NCI-H1417 (cell line): ENCODE measurements at places on chromosomes 3 and 15.

GRCh38 chr3:67044955-67045354 is 46.8 kb downstream of the KBTBD8 start:
- DNase-seq, result no peak

DNA sequence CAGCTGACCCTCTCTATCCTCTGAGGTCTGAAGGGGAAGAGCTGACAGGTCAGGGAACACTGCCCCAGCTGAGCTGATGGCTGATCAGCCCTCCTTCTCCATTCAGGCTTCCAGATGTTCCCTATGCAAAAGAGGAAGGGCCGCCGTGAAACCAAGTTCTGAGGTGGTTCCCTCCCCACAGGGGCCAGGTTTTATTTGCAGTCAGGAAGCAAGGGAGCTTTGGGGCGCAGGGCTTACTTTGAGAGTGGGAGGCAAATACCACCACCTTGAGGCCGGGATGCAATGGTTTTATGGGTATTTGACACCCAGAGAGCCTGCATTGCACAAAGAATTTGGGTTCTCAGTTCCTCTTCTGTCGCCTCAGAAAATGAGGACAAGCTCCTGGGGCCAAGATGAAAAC is 186.9 kb downstream of the ARRDC4 start:
- DNase-seq, result no peak

DNA sequence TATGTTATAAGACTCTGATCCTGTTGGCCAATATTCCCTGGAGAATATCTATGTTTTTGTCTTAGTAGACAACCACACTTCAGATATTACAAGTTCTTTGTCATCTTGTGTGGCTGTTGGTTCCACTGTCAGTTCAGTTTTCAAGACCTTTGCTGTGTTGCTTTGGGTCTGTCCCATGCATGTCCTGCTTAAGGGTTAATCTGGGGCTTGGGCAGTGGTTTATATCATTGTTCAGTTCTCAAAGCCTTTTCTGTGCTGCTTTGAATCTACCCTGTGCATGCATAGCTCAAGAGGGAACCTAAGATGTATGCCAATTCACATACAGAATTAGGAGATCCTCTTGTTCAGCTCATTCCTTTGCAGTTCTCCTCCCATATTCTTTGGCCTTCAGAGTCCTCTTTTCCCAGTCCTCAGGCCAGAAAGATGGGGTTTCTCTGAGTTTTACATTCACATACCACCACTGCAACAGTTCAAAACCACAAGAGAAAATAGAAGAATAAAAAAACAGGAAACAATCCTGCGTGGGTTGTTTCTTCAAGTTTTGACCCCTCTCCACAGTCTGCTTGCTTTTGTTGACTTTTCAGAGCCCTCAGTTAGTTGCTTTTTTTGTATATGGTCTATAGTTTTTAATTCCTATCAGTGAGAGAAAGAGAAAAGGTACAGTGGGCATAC is 21.6 kb downstream of the BUB1B start:
- no peak for DNase-seq

DNA sequence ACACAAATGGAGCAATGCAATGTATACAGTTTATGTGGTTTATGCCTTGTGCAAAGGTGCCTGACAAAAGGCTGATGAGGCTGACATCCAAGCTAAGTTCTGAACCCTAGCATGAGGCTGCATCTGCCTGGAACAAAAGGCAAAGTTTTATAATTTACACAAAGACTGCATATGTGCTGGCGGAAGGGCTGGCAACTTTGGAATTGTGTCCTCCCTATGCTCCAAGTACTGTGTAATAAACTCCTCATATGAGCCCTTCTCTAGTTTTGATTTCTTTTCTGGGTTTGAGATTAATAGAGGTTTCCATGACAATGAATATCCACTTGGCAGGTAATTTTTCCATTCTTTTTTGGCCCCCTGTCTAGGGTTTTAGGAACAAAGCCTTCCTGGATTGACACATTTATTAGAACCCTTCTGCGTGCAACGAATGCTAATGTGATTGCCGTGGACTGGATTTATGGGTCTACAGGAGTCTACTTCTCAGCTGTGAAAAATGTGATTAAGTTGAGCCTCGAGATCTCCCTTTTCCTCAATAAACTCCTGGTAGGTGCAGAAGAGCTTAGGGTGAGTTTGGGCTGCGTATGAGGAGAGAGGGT is 10.8 kb downstream of the PLA1A start:
- DNase-seq, result no peak

DNA sequence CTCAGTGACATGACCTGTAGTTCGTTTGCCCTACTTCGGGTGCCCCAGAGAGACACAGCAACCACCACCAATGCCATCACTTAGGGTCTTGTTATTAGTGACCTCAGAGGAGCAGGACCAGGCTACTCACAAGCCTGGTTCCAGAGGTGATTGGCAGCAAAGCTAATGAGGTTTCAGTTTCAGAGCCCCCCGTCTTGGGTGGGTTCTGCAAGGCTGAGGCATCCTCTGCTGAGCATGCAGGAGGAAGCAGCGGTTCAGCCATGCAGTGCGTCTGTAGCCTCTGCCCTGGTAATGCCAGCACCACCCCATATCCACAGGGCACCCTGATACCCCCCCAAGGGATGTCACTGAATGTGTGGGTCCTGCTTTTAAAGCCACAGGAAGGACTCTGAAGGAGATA is 39.0 kb upstream of the ITGA11 start:
- DNase-seq, result no peak
